H7 (cell line): ENCODE measurements at places on chromosomes 6 and 20.

DNA sequence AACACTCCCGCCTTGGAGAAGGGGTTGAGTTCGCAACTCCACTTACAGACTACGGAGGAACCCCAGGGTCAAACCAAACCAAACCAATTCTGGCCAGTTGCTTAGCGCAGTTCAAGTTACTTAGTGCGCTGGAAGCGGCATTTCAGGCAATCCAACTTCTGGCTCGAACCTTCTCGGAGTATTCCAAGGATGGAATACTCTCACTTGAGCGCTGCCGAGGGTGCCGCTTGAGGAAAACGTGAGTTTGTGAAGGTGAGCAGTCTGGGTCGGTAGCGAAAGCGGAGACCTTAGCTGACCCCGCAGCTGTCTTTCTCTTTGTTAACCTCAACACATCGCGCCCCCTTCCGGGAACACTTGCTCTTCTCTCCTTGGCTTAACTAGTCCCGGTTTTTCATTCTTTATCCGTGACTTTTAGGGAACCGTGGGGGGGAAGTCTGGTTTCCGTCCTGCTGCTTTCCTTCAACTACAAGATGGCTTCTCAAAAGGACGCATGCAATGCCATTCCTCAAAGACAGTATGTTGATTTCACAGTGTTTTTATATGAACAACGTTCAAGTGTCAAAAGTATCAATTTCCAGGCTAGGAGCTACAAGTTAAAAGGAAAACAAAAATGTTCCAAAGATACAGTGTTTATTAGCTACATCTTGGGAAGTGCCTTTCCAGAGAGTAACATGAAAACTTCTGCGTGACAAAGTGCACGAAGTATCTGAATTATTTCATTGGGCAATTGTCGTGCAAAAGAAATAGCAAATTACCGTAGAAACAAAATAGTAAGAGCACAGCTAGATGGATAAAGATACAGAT lies 741 bp upstream of the PNISR start:
- peak; percentile 46 for DNase-seq

- peak; percentile 22 for DNase-seq
Observed at GRCh38 chr6:12233693-12234571, 56.2 kb upstream of the EDN1 start.

DNA sequence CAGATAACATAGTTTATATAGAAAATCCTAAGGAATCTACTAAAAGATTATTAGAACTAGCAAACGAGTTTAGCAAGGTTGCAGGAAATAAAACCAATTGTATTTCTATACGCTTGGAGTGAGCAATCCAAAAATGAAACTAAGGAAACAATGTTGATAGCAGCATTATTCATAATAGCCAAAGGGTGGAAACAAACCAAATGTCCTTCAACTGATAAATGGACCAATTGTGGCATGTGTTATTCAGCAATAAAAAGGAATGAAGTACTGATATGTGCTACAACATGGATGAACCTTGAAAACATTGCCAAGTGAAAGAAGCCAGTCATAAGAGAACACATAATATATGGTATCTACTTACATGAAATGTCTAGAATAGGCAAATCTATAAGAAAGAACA lies 101.0 kb upstream of the VSTM2L start:
- DNase-seq: no peak

GRCh38 chr20:63939061-63939935 lies 16.9 kb downstream of the UCKL1 start:
- DNase-seq: peak; percentile 84

- no peak for DNase-seq
Observed at GRCh38 chr6:130946076-130946475, 117.0 kb downstream of the EPB41L2 start.

DNA sequence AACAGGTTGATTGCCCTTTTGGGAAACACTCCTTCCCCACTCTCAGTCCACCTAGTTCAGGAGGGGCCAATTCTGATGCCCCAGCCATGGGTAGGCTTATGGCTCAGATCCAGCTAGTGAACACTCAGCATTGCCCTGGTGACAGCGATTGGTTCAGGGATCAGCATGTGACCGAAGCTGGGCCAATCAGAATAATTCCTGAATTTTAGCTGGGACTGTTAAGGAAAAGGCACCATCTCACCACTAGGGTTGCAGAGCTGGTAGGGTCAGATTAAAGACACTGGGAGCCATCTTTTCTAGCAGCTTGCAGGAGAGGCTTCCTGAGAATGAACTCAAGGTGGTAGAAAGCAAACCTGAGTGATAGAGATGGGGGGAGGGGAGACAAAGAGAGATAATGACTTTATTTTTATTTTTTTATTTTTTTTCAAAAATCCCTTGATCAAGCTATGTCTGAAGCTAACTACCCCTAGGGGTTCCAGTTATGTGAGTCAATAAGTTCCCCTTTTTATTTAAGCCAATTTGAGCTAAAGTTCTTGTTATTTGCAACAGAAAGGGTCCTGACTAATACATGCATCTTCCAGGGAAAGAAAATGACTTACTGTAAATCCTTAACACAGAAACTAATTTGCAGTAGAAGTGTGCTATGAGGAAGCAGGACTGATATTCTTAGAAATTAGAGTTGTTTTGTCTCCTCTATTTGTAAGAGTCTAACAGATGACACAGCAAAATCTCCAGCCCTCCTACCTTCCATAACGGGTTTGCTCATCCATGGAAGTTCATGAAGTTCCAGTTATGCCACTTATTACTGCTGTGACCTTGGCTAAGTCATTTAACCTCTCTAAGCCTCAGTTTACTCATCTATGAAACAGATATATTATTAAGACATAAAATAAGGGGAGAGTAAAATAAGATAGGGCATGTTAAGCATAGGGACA lies 44.7 kb downstream of the EYA2 start:
- peak; percentile 83 for DNase-seq

DNA sequence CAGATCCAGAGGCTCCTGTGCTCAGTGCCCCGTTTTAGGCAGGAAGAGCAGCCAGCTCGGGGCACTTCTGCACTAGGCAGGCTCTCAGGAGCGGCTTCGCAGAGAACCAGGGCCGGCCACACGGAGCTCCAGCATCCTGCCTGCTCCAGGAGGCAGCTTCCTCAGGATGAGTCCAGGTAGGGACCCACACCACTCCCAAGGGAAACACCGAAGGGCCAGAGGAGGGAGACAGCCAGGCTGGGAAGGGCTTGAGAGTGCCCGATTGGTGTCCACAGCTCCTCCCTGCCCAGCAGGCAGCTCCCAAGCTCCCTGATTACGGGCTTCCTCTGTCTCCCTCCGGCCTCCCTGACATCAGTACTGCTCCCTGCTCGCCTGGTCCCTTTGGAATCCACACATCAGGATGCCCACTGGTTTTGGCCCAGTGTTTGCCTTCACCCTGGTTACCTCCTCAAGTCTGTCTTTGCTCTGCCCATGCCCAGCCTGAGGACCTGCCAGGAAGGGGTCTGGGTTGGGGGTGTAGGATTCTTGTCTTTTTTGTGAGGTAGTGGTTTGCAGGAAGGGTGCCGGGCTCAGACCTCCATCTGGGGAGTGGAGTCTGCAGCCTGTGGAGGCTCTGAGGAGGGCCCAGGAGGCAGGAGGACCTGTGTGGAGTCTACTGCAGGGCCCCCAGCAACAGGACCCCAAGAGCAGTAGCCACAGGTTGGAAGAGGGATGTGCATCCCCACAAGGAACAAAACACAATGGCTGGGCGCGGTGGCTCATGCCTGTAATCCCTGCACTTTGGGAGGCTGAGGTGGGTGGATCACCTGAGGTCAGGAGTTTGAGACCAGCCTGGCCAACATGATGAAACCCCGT lies 11.2 kb upstream of the PYGB start:
- DNase-seq: peak; percentile 54

DNA sequence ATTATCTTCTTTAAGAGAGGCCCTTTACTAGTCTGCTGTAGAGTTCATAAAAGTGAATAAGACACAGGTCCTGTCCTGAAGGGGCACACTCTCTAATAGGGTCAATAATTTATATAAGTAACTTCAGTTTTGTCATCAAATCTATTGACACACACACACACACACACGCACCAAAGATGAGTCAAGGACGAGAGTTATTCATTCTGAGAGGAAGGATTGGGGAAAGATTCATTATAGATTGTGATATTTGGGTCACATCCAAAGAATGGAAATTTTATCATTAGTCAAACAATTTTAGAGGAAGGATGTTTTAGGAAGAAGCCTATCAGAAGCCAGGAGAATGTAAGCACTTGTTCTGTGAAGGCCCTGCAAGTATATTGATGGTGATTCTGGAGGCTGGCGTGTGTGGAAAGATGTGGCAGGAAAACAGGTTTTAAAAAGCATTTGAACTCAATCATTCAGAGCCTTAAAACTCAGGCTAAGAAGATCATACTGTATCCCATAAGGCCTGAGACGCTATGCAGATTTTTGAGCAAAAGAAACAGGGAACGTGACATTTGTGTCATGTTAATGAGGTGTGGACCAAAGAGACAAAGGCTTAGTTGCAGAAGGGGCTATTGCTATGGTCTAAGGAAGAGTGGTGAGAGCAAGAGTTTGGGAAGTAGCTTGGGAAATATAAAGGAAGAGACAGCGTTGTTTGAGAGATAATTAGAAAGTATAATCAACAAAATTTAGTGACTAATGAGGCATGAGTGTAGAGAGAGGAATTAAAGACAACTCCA lies 161.4 kb upstream of the PREP start:
- peak; percentile 3 for DNase-seq

DNA sequence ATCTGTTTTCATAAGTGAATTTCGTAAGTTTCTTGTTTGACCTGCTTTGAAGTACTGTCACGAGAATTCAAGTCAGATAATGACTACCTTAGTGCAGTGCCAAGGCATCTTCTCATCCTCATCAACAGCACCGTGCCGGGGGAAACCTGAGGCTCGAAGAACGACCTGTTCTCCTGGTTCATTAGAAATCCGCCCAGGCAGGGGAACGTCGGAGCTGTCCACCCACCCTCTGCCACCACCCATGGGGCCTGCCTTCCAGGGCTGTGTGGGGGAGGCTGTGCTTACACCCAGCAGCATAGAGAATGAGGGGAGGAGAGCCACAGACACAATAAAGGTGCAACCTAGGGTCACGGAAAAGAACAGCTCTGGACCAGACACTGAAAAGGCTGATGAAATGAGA lies 101.6 kb downstream of the RAMACL start:
- no peak for DNase-seq

DNA sequence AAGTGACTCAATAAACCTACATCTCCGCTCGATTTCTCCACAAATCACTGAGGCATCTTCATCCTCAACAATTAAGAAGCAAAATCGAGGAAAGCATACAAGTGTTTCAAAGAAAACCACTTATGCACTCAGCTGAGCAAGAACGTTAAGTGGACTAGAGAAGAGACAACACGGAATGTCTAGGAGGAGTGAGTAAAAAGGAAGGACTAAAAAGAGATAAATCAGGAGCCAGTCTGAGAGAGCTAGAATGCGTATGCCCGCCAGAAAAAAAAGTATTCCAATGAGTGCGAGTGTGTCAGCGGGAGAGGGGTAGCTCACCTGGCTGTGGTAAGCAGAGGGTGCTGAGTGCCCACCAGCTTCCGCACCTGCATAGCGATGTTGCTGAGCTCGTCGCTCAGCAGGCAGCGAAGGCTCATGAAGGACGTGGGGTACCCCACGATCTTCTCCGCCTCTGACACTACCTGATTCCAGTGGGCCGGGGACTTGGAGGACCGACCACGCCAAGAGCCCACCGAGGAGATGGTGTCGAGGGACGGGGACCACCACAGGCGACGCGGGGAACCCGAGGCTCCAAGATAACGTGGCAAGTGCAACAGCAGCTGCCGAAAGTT lies 587 bp downstream of the PDSS2 start:
- peak; percentile 58 for DNase-seq

DNA sequence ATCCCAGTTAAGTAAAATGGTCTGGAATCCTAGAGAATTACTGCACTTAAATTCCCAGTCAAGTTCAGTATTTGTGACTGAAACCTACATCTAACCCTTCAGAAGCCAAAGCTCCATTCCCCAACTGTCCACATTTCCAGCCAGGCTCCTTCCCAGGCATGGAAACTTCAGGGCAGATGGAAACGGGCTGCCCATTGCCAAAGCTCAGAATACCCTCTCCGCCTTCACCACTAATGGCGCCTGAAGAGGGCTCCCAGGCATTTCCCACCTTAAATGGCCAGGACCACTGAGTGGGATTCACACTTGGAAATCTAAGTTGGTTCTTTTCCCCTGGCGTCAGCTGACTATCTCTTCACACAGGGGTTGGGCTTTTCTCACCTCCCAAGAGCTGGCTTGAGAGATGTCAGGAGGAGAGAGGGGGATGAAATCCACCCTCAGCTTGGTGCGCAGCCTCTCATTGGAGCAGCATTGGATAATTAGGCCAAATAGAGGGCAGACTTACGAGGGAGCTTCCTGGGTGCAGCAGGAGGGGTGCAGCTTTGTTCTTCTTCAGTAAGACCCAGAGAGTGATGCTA lies 82.9 kb downstream of the ANKRD60 start:
- no peak for DNase-seq

GRCh38 chr20:8356806-8357205 lies 224.7 kb downstream of the PLCB1 start:
- DNase-seq: no peak

DNA sequence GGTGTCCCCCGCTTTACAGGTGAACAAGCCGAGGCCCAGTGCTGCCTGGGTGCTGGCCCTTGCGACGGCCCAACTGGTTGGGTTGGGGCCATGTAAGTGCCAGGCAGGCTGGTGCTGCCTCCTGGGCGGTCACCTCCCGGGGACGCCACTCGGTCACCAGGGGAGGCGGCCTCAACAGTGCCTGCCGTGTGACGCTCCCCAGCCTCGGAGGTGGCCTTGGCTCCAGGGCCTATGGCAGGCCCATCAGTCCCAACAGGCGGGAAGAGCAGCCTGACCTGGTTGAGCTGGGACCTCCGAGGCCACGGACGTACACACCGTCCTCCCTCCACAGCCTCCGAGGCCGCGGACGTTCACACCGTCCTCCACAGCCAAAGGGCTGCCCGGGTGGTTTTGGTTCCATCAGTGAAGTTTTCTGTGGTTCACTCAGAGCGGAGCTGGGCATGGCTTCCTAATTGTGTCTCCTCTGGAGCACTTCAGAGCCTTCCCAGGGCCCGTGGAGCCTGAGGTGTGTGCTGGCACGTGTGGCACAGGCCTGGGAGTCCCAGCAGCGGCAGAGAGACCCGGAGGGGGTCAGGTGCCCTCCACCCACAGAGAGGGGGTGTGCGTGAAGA lies 19.3 kb upstream of the SLCO4A1 start:
- peak; percentile 66 for DNase-seq

- no peak for DNase-seq
Observed at GRCh38 chr6:15845492-15845891, 182.7 kb upstream of the DTNBP1 start.

DNA sequence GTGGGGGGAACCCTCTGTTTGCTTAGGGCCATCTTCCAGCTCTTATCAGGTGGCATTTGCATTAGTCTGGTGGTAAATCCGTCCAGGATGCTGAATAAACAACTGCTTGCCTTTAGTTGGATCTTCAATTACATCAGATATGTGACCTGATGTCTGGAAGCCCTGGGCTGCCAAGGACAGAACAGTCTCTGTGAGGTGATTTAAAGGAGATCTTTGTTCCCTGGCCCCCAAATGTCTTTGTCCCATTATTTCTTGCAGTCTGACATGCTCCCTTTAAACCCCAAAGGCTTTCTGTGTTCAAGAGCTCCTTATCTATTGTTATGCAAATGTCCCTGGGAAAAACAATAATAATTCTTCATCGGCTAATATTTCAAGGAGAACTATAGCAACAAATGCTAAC lies 84.6 kb upstream of the SPTLC3 start:
- no peak for DNase-seq
